ENCODE measurements at places on chromosomes 7 and 10.

DNA sequence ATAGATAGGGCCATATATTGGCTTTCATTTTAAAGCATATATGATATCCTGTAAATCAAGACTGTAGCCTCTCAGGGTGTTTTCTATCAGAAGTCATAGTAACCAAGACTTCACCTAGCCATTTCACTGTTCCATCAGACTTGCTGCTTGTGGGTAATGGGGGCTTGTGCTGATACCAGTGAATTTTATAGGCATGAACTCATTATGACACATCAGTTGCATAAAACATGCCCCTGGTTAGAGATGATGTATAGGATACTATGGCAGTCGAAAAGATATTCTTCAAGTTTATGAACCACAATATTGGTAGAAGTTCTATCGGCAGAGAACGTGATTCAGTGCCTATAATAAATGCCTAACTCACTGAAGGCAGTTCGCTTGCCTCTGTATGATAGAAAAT lies 206.4 kb downstream of the ITGB1 start:
- DNase-seq, result no peak

DNA sequence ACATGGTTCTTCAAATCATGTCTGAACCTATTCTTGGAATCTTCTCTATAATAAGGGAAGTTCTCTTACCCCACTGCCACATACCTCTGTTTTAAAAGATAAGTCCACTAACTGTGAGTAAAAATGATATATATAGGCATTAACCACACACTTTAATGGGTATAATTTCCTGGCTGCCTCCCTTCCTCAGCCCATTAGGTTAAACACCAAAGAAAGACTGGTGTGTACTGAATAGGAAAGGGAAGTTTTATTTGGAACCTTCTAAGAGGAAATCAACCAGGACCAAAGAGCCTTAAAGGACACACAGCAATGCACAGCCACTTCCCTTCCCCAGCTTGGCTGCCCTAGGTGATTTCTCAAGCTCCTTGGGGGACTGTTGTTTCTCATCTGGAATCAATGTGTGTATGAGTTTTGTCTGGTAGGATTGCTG lies 5.0 kb upstream of the WBP1L start:
- DNase-seq, result no peak

- no peak for DNase-seq
Measured at GRCh38 chr10:131396121-131397050, 84.9 kb upstream of the TCERG1L start.

- no peak for DNase-seq
Measured at GRCh38 chr7:27170426-27171324, 3.4 kb downstream of the HOXA10 start.

- DNase-seq, result no peak
Measured at GRCh38 chr7:17336168-17336567, 37.7 kb downstream of the AHR start.

DNA sequence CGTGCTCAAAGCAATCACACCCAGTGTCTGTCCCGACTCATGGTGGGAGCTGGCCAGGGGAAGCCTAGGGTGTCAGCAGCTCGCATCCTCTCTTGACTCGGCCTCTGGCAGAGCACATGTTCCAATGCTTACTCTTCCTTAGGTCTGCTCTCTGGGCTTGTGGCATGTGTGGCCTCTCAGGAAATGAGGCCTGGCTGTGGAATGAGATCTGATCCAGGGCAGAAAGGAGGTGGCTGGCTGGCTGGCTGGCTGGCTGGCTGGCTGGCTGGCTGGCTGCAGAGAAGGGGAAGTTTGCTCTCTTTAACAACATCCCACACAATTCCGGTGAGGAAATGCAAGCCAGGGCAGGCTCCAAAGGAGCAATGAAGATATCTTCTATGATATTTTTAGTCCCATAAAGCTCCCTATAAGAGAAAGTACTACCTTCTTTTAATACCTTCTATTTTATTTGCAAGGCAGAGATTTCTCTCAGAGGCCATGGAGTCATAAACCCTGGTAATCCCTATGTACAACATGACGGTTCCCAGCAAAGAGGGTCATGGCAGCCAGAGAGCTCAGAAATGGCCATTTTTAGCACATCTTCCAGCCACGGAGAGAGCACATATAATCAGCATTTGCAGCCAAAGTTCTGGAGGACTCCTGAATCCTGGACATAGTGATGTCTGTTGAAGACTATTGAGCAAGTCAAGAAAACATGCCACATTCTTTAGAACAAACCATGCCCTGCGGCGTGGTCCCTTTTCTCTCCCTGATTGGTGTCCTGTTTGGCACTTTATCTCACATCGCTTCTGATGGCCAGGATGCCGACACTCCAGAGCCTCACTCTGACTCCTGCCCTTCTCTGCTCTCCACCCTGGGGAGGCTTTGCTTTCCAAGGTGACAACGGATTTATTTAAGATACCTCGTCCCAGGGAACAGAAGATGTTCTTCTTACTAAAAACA lies 153.7 kb downstream of the FANK1 start:
- no peak for DNase-seq

DNA sequence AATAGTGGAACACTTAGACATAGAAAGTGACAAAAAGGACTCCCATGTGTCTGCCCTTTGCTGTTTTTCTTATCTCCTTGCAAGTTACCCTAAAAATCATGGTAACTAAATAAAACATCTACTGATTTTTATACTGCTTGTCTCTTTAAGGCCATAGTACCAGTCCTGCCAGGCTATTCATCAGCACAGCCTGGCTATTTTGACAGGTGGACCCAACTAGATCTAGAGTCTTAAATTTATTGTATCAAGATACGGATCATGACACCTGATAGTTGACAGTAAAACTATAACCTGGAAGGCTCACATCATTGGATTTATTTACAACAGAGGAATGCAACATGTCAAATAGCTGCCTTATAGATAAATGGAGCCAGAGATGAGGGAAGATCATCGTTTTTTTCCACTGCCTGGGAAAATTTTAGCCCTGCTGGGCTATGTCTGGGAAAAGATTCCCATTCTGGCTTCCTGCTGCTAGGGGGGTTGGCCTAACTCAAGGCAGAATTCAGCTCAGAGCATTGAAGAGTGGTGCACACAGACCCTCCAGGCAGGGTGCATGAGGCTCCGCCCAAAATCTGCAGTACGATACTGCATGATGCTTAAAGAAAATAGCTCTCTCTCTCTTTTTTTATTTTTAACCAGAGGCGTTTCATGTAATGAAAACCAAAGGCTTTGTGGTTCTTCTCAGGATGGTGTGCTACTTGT lies 292.0 kb upstream of the FZD8 start:
- DNase-seq, result no peak

DNA sequence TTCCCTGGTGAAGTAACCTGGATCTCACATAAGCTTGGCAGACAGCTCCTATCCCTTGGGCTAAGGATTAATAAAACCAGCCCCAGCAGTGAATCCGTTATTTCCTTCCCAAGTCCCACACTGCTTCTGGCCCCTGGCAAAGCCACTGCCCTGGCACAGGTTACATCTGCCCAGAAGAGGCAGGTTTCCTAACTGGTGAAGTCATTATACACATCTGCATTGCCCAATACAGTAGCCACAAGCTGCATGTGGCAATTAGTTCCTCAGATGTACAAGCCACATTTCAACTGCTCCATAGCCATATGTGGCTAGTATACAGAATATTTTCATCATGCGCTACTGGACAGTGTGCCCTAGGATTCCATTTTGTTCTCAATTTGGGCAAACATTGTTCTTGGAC lies 273.0 kb downstream of the GRM8 start:
- DNase-seq, result no peak

DNA sequence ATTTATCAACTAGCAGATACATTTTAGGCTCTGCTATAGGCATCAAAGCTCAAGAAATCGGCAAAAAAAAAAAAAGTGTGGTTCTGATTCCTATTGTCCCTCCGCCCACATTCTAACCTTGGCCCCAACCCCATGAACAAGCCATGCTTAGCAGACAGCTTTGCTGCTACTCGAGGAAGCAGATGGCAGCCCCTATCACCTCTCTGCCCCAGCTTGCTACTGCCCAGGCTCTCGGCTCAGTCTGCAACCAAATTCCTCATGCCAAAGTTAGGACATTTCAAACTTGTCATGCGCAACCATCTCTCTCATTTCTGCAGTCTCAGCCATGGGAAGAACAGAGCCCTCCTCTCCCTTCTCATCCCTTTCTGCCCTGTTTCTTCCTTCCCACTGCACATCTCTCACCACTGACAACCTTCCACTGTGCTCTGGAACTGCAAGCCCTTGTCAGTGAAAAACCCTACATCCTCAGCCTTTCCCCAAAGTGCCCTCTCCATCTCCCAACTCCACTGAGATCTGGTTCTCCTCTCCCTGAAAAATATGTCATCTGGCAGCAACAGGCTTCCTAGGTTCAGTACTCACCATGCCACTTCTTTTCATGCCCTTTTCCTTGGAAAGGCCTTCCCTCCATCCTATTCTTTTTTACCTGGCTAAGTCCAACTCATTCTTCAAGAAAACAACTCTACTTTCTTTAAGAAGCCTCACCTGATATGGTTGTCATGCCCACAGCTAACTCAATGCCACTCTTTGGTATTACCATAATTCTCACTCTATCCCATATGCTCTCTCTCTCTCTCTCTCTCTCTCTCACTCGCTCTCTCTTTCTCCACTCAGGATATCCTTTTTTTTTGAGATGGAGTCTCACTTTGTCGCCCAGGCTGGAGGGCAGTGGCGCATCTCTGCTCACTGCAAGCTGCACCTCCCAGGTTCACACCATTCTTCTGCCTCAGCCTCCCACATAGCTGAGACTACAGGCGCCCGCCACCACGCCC lies 60.1 kb upstream of the FHIP2A start:
- no peak for DNase-seq

GRCh38 chr10:129570185-129570584 lies 103.1 kb downstream of the MGMT start:
- no peak for DNase-seq

- DNase-seq, result no peak
Measured at GRCh38 chr7:81173766-81174281, 255.0 kb upstream of the SEMA3C start.

GRCh38 chr10:60661637-60662036 lies 116.6 kb upstream of the CDK1 start:
- DNase-seq, result no peak

- DNase-seq, result no peak
Measured at GRCh38 chr10:59047180-59047579, 129.3 kb upstream of the PHYHIPL start.

DNA sequence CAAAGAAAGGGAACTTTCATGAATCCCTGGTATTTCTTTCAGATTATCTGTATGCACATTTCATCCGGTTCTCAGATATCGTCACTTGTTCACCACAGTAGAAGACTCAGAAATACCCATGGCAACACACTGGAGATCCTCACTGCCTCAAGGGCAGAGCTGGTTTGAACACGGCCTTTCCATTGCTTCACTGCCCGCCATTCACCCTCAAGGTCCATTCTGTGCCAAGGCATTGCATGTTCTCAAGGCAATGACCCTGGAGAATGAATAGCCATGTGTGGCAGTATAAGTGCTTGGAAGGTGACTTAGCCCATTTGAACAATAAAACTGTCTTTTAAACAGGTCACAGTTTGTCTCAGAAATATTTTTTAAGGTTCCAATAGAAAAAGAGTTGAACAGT lies 606.5 kb downstream of the IPMK start:
- DNase-seq, result no peak

- DNase-seq, result no peak
Measured at GRCh38 chr7:83065714-83066113, 97.0 kb downstream of the PCLO start.

DNA sequence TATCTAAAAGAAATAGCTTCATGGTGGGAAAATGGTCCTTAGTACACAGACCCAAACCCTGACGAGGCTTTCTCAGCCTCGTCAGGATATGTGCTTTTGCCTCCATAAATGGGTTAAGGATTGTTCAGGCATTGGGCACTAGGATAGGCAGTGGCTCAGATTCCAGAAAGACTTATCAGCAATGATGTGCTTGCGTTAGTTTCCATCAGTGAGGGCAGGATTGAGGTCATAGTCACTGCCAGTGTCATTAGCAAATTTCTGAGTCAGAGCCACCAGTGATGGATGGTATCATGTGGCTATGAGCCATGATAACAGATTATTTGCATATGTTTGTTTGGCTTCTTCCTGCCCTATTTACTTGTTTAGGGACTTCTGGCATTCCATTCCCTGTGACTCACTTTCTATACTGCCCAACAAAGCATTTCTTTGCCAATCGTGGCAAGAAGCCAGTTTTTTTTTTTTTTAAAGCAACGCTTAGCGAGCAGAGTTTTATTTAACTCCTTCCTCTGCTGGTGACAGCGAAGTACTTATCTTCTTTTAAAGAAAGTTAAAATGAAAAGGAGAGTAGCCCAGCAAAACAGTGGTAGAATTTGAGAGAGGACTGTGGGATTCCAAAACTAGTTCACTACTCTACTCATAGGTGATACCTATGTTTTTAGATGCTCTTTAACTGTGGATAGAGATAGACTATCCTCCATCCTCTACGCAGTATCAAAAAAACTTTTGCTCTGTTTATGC lies 44.4 kb downstream of the MYPN start:
- DNase-seq, result no peak

DNA sequence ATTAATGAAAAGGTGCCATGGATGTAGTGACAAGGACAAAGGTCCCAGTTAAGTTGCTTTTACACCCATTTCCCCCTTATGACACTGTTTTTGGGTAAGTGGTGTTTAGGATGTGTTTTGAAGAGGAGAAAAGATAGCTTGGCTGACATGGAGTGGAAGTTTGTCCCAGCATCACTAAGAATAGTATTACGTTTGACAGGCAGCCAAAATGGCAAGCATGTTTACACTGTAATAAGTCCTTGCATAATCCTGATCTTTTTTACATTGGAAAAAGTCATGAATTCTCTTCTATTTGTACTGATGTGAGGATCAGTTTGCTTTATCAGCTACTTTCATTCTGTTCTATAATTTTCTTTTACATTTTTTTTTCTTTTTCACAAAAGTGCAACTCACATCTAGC lies 137.8 kb downstream of the CHRM2 start:
- no peak for DNase-seq

DNA sequence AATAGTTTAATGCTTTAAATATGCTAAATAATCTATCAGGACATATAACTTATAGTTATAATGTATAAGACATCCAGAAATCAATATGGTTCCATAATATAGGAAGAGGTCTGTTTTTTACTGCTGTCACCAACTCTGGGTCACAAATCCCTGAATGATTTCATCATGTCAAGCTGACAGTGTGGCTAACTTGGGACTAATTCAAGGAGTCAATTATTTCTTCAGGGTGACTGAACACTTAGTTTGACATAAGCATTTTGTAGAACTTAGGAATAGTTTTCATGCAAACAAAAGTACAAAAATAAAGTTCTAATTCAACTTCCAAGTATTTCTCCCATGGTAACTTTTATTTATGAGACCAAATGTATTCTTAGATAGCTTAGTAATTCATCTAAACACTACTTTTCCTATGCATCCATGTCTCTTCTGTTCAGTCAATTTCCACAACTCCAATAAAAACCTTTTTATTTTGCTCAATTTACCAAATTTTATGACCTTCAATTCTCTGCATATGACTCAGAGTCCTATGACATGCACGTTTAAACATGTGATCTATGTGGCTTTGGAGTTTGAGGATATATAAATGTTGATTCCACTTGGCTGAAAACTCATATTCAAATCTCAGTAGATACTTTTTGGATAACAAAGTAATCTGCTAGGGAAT lies 40.3 kb upstream of the GNAT3 start:
- DNase-seq, result no peak

Measured in ecto neural progenitor cell (in vitro differentiated cells).